GM19239 (cell line): ENCODE measurements at places on chromosomes 1 and 21.

- DNase-seq = no peak
Measured at GRCh38 chr1:23544444-23545389, 13.7 kb upstream of the E2F2 start.

DNA sequence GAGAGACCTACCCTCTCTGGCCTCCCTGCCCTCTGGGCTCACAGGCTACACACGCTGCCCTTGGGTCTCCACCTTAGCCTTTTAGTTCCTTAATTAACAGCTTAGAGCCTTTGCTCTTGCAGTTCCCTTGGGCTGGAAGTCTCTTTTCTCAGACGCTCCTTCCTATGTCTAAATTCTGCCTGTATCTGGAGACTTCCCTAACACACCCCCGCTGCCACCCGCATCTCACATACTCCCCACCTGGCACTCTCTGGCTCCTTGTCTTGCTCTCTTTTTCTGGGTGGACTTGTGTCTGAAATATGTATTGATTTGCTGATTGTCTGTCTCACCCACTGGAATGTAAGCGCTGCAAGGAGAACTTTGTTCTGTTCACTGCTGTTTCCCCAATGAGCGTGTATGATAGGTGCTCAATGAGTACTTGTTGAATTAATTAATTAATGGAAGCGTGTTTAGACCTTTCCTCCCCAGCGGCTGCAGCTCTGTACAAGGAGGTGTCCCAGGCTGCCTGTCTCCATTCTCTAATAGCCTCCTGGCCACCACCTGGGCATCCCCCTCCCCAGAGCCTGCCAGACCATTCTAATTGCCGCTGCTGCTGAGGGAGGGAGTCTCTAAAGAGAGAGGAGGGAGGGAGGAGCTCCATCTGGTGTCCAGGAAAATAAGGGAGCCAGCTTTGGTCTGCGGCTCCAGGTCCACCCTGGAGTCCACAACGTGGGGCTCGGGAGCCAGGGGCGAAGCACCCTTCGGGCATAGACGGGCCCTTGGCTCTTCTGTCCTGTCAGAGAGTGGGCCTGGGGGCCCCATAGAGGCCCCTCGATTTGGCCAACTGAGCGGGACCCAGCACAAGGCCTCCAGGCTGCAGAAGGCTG is 95.4 kb downstream of the RNF220 start:
- no peak for DNase-seq

DNA sequence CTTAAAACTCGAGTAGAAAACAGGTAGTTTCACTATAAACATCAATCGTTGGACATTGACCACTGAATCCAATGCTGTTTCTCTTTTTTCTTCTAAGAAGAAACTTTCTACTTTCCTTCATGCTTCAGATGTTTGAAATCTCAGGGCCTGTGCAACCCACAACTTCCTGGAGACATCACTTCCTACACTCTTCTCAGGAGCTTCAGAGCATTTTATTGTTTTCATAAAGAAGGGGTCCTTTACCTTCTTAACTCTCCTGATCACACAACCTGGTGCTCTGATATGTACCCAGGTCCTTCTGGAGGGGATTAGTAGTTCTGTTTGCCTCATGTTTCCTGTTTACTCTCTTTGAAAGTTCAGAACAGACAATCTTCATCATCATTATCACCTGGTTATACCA is 113.0 kb upstream of the VAV3 start:
- DNase-seq = no peak

GRCh38 chr1:869499-870244 is 54.1 kb upstream of the SAMD11 start:
- peak; percentile 76 for DNase-seq

DNA sequence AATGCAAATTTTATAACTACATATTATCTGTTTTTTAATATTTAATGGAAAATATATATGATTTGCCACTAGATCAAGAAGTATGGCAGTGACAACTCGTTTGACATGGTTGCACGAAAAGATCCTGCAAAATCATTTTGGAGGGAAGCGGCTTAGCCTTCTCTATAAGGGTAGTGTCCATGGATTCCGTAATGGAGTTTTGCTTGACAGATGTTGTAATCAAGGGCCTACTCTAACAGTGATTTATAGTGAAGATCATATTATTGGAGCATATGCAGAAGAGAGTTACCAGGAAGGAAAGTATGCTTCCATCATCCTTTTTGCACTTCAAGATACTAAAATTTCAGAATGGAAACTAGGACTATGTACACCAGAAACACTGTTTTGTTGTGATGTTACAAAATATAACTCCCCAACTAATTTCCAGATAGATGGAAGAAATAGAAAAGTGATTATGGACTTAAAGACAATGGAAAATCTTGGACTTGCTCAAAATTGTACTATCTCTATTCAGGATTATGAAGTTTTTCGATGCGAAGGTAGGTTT is 556 bp downstream of the IFI44 start:
- DNase-seq = no peak

DNA sequence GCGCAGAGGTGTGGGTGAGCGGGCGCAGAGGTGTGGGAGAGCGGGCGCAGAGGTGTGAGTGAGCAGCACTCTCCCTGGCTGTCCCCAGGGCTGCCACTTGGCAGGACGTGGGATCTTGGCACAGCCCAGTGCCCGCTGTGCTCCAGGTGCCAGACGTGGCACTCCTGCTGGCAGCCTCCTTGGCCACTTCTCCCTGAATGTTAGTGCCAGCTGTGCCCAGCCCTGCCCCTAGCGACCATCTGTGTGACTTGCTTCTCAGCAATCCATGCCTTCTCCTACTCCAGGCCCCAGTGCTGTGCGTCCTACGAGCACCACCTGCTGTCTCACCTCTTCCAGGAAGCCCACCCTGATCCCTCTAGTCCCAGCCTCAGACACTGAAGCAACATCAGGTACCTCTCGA is 30.5 kb downstream of the KRTAP10-1 start:
- DNase-seq = no peak

GRCh38 chr1:111142356-111142975 is 2.4 kb downstream of the CEPT1 start:
- no peak for DNase-seq

DNA sequence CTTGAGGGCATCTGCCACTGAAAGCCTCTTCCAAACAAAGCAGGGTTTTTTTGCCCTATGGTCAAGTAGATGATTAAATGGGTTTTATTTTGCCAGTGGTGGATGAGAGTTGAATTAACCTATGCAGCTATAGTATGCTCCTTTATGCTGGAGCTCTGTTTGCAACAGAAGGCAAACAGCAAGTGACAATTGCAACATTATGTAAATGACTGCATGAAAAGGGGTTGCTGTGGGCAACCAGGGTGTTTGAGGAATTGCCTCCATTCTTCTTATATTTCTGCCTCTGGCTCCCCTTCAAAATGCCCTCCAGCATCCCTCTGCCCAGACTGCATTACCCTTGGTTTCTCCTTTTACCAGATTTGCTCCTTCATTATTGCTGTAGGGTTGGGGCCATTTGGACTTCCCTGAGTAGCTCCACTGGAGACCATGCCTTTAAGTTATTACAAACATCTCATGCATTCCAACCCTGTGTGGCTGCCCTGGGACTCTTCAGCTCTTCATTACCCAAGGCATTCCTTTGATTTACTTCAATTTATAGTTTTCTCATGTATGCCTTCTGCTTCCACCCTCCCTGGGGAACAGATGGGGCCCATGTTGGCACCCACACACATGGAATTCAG is 398.4 kb downstream of the PRDM2 start:
- DNase-seq = no peak

GRCh38 chr1:238139713-238140112 is 249.0 kb upstream of the ZP4 start:
- DNase-seq = no peak

DNA sequence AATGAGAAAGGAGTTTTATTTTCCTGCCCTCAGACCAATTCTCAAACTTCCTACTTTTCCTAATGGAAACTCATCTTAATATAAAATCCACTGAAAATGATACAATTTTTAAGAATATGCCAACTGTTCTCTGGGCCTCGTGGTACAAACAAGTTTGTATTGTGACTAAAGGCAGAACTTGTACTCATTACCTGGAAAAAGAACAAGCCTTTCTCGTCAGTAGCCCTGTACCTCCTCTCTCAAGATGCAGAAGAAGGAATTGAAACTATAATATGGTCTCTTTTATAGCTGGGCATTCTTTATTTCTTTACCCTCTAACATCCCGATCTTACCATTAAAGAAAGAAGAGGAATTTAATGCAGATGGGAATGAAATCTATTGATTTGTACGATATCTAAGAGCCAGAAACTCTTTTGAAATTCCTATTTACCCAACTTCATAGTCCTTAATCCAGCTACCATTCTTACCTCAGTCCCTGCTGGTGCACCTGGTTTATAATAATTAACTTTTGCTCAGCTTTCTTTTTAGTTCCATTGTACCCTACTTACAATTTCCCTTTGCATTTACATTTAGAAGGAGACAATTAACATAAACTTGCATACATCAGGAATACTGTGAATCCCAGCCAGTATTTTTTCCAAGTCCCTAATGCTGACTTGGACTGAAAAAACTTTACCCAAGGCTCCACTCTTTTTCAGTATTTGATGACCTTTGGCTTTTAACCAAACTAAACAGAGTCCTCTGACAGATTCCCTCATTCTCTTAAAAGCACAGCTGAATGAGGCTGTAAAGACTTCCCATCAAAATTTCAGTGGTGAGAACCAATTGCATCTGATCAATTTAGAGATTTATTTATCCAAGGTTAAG is 1162.4 kb downstream of the BRINP3 start:
- no peak for DNase-seq

DNA sequence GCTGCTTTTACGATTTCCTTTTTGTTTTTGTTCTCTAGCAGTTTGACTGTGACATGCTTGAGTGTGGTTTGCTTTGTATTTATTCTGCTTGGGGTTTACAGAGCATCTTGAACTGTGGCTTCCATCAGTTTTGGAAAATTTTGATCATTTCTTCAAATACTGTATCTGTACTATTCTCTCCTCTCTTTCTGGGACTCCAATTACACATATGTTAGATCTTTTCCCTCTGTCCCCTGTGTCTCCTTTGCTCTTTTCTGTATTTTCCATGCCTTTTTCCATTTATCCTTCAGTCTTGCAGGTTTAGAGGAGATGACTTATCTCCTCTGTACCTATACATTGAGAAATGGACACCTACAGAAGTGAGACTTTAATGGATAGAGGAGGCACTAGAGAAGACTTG is 31.7 kb downstream of the COQ8A start:
- no peak for DNase-seq

- peak; percentile 17 for DNase-seq
Measured at GRCh38 chr1:46735708-46736324, 16.9 kb upstream of the EFCAB14 start.

- no peak for DNase-seq
Measured at GRCh38 chr1:74830766-74831165, 97.8 kb downstream of the TYW3 start.

DNA sequence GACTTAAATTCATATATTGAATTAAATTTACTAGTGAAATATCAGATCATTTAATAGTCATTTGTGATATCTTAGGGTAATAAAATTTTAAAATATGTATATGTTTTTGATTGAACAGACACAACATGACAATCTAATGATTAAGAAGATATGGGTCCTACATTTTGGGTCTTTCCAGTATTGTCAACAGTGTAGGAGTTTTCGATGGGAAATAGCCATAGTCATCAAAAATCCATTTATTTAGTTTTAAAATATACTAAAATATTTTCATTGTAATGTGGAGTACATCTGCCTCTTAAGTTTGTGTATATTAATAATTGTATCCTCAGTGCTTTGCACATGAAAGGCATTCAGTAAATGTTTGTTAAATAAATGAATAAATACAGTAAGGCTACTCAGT is 14.0 kb downstream of the TRMT13 start:
- no peak for DNase-seq

DNA sequence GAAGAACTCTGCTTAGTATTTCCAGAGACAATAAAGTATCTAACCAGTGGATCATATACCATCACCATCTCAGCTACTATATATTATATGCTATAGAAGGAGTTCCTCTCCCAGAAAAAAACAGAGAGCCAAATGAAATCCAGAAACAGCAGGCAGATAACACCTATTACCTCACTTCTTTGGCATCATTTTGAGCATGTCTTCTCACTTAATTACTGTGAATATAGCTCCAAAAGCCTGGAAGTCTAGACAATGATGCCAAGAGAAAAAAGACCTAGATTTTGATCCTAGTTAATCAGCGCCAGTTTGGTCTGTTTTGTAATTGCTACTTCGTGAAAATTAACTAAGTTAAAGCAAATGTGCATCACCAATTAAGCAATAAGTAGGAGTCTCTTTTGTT is 131.3 kb downstream of the EIF4G3 start:
- DNase-seq = no peak

- DNase-seq = no peak
Measured at GRCh38 chr21:43619856-43620255, 39.4 kb downstream of the HSF2BP start.

GRCh38 chr1:205422993-205423642 is 1.3 kb upstream of the LEMD1 start:
- no peak for DNase-seq

DNA sequence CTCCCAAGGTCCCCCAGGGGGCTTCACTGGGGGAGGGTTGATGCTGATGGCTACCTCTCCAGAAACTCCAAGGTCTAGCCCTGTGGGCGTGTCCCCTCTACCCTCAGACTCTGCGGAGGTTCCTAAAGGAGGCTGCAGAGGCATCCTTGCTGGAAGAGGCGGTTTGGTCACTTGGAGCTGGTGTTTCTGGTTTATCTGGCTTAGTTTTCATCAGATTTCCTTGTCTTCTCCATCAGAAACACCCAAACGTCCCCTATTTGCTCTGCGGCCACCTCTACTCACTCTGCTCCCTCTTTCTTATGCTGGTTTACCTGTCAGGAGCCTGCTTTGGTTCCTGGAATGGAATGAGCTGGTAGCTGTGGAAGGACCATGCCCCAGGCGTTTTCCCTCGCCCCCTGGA is 2.5 kb downstream of the PKP1 start:
- DNase-seq = no peak

GRCh38 chr1:18104546-18105100 is 3.0 kb upstream of the IGSF21 start:
- DNase-seq = no peak

DNA sequence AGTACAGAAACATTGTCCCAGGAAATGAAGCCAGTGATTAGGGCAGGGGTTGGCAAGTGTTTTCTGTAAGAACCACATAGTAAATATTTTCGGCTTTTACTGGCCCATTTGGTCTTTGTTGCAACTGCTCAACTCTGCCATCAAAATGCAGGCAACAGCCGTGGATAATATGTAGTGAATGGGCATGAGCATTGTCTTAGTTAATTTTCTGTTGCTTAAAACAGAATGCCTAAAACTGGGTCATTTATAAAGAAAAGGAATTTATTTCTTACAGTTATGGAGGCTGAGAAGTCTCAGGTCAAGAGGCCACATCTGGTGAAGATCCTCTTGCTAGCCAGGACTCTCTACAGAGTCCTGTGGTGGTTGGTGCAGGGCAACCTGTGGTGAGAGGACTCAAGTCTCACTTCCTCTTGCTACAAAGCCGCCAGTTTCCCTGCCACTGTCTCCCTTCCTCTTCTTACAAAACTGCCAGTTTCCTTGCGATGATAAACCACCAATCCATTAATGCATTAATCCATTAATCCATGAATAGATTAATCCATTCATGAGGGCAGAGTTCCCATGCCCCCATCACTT is 166.4 kb downstream of the PSMG1 start:
- peak; percentile 70 for DNase-seq

GRCh38 chr1:61724506-61724812 is 482 bp downstream of the TM2D1 start:
- no peak for DNase-seq

GRCh38 chr1:55380355-55380970 is 165.3 kb upstream of the USP24 start:
- no peak for DNase-seq

- DNase-seq = no peak
Measured at GRCh38 chr1:54548389-54549044, 489 bp downstream of the ACOT11 start.
